T-helper 2 cell (primary cell): ENCODE measurements at places on chromosomes 7 and 10.

DNA sequence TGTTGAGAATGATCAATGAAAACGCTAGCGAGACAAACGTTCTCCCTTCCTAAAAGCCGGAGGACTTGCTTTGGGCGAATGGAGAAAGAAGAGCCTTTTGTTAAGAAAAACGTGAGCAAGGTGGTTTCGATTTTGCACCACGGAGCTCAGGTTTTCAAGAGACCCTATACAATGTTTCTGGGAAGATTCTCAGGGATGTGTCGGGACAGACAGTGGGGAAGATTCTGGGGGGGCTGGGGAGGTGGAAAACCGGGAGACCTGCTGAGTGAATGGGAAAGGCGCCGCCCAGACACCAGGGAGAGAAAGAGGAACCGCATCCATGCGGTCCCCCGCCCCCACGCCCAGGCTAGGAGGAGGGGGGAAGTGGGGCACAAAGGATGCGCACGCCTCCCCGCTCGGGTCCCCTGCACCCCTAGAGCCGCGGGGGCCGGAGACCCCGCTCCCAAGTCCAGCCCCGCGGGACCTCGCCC, 745 bp downstream of the YWHAG start:
- DNase-seq, result peak; percentile 30

DNA sequence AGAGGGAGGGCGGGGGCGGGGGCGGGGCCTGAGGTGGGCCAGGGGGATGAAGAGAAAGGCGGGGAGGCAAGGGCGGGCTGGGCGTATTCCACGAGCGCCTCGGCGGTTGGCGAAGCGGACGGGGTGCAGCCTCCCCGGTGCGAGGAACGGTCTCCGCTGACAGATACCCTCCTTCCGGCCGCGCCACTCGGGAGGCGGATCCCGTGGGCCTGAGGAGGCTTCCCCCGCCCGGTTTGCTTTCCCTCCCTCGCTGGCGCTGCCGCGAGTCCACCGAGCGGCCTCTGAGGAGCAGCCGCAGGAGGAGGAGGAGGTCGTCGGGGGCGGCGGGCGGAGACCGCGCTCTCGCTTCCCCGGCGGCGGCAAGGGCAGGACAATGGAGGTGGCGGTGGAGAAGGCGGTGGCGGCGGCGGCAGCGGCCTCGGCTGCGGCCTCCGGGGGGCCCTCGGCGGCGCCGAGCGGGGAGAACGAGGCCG, at the start of gene TRIM24:
Gene TRIM24, plus strand, starts transcription at position 84 of the 473 bp plus-strand sequence. Its CDS starts 290 bp downstream, at position 374.
- no peak for DNase-seq

GRCh38 chr7:89077992-89078391, 282.5 kb upstream of the TEX47 start:
- no peak for DNase-seq

DNA sequence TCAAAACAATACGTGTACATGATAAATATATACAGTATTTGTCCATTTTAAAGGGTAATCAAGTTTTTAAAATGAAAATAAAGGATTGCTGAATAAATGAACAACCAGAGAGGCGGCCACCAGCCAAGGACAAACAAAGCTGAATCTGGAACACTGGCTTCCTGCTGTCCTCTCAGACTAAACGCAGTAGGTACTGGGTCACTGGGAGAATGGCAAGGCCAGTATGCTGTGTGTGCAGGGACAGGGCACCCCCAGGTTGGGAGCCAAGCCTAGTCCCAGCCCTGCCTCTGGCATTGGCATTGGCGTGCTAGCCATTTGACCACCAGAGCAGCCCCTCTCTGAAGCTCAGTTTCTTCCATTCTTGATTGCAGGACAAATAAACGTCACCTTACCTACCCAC, 33.8 kb downstream of the DLG5 start:
- no peak for DNase-seq

DNA sequence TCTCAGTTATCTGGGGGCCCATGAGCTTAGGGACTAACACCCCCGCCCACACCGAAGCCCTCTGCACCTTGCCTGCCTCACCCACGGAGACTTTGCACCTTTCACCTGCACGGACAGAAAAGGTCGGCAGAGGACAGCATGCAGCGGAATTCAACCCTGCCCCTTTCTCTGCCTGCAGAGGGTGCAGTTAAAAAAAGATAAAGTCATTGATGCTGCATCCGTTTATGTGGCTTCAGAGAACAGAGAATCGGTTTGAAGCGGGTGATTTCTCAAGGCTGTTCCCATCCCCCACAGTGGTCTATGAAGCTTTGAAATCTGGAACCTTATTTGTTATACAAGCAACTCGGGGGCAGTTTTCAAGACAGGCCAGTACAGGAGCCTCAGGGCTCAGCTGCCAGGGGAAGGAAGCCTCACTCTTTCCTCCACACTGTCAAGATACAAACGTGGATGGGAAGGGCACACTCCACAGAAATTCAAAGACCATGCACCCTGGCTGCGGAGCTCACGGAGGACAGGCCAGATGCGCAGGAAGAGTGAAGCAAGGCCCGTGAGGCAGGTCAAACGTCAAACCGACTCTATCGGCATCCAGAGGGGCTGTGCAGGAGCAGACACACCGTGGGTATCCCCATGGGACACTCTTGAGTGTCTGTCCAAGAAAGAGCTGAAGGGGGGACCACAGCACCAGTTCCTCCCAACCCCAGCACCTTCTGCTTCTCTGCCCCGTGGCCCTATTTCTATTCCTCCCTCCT, 66.3 kb downstream of the INSIG1 start:
- no peak for DNase-seq

- DNase-seq, result peak; percentile 42
These were observed 1041.8 kb downstream of the GATA3 start for GRCh38 chr10:9096288-9096687.

DNA sequence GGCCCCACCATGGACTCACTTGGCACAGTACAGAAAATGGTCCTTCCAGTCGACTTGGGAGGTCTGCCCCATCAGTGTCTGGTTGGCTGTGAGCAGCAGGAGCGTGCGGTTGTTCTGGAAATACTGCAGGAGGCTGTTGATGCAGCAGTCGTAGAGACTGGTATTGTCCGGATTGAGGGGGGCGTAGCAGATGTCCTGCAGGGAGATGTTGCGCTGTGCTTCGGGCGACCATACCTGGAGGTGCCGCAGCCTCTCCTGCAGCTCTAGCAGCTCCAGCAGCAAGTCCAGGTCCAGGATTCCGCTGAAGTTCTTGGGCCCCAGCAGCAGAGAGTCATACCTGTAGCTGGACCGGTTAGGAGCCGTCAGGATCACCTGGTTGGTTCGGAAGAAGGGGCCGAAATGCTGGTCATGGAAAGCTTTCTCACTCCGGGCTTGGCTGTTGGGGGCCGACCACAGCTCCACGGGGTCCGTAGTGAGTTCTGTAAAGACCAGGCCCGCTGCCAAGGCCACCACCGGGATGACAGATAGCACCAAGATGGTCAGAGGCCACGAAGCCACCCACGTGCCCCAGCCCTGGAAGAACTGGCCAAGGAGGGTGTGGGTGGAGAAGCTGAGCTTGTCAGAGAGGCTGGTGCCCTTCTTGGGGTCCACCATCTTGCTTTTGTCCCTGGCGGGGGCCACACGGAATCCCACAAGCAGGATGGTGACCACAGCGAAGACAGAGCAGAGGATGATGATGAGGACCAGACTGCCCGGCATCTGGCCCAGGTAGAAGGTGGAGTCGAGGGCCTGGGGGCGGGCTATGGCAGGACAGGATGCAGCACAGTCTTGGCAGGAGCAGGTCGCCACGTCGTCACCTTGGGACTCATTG, 2.1 kb downstream of the NPC1L1 start:
- no peak for DNase-seq

GRCh38 chr7:42692621-42693020, 219.2 kb downstream of the C7orf25 start:
- no peak for DNase-seq

GRCh38 chr7:159126311-159127260, 18.1 kb downstream of the VIPR2 start:
- DNase-seq, result no peak

- no peak for DNase-seq
These were observed 13.2 kb upstream of the PRKAR1B start for GRCh38 chr7:739983-740942.

DNA sequence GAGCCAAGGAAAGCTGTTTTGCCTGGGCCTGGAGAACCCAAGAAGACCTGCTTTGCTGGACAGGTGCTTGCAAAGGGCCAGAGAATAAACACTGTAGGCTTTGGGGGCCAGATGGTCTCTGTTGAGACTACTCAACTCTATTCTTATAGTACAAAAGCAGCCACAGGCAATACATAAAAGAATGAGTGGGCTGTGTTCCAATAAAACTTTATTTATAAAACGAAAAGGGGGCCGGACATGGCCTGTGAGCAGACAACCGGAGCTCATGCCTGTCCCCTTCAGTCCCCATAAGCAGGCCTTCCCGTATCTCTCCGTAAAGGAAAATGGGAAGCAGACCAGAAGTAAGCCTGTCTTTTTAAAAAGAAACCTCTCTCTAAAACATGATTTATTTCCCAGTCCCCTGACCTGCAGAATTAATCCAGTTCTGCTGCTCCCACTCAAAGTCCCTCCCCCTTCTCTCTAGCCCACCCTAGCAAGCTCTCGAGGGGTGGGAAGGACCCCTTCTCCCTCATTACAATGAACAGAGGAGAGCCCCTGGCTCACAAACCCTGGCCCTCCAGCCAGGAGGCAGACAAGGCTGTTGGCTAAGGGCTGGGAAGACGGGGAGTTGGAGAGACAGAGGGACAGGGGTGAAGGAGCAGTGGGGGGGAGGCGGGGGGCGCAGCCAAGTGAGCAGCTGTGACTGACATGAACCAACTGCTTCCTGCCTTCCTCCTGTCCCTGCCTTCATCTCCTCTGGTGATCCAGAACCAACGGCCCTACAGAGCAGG, 177.8 kb downstream of the NEURL1 start:
- DNase-seq, result no peak

DNA sequence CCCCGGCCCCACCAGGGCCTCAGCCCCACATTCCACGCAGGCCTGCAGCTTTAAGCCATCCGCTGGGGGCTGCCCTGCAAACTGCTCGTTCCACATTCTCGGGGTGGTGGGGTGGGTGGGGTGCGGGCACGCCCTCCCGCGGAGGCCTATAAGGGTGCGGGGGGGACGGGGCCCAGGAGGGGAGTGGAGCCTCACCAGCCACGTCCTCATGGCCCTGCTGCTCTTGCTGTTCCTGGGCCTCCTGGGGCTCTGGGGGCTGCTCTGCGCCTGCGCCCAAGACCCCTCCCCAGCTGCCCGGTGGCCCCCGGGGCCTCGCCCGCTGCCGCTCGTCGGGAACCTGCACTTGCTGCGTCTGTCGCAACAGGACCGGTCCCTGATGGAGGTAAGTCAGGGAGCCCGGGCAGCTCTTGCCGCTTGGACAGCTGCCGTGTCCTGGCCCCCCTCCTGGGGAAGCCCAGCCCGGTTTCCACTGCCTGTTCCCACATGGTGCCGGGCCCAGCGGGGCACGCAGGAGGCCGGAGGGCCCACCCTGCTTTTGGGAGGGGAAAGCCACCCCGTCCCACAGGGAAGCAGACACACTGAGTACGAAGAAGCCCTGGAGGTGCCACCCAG, at the start of gene CYP2W1:
Gene CYP2W1, plus strand, starts transcription at position 178 of the 612 bp plus-strand sequence. Its CDS starts 31 bp downstream, at position 209.
- no peak for DNase-seq

- no peak for DNase-seq
These were observed 16.9 kb upstream of the CDK14 start for GRCh38 chr7:90579181-90579688.

DNA sequence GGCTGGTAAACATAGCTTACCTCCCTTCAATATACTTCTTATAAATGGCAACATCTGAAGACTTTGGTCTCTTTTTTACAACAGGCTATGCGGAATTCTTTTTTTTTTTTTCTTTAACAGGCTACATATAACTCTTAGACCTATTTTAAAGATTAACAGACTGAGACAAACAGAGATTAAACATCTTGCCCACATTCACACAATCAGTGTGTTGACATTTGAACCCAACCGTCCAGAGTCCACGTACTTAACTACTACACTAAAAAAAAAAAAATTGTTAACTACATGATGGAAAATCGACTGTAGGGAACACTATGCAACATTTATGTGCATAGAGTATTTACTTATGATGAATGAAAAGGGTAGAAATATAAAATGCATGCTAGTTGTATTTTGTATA, 298.5 kb downstream of the ELMO1 start:
- DNase-seq, result no peak

- no peak for DNase-seq
These were observed 116.1 kb upstream of the ZMIZ1 start for GRCh38 chr10:78952686-78953085.

DNA sequence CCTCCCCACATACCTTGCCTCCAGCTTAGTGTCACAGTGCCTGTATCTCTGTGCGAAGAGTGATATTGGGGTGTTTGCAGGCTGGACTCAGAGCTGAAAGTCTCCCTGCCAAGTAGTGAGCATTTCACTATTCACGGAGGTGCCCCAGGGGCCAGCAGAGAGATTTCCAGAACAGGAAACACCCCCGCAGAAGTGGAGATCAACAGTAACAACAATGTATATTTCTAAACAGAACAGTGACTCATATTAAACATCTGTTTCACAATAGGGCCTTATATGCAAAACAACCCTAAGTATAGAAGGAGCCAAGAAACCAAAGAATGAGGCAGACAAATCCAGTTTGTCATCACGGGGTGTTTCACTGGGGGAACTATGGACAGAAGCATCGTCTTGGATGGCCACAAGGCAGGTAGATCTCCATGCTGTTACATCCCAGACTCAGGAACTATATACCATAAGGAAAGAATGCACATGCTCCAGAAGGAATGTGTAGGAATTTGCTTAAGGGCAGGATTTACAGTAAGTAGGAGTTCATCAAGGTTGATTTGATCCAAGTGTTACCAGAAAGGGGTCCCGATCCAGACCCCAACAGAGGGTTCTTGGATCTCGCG, 29.3 kb upstream of the CCL24 start:
- DNase-seq, result no peak

- peak; percentile 78 for DNase-seq
These were observed 3.2 kb downstream of the DNAJB6 start for GRCh38 chr7:157339777-157340677.

- no peak for DNase-seq
These were observed 8.5 kb downstream of the ZDHHC16 start for GRCh38 chr10:97454330-97455036.
